Large intestine (tissue), 12 donors: ENCODE measurements at places on chromosomes 1 and 21. TPM values are rescaled to one million over a fixed set of nuclear protein-coding genes. Genes with fewer than 3 reads are reported as not detected.

SLC25A34 gene
- polyA plus RNA-seq: 2.7 TPM

PODN gene
- polyA plus RNA-seq: 7.6 TPM

ZNF648 gene
- 0.04 TPM for polyA plus RNA-seq

CNTN2 gene
- 1.2 TPM for polyA plus RNA-seq

CA6 gene
- not detected for polyA plus RNA-seq

LCE2B gene
- polyA plus RNA-seq: not detected

HP1BP3 gene
- polyA plus RNA-seq: 247 TPM

IFI16 gene
- 56.5 TPM for polyA plus RNA-seq

DNA sequence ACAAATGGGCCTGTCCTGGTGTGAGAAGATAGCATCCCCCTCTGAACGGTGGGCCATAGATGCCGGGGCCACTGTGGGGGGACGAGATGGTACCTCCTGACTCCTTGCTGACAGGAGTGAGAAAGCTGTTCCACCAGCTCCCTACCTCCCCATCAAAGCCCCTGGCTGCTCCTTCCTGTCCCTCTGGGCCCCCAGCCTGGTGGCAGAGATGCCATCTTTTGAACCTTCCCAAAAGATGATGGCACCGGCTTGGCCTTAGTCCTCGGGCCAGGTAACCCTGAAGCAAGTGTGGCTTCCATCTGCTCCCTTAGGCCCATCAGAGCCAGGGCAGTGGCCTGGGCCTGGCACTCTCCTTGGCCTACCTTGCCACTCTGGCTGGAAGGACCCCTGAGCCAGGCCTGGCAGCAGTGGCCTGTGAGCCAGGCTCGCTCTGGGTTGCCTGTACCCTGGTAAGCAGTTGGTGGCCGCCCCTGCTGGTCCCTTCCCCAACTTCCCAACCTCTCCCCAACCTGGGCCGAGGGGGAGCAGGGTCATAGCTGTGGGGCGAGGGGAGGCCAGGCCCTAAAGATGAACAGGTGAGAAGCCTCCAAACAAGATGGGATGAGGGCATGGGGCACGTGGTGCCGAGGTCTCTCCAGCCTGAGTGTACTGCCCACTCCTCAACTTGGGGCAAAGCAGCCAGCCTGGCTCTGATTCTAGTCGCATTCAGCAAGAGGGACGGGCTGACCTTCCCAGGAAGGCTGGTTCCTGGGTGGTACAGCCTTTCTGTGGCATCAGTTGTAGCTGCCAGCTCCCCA is 34.7 kb downstream of the ZBTB17 start:
- no peak for DNase-seq

GRCh38 chr1:64343823-64344190 is 126.1 kb upstream of the CACHD1 start:
- no peak for DNase-seq

DNA sequence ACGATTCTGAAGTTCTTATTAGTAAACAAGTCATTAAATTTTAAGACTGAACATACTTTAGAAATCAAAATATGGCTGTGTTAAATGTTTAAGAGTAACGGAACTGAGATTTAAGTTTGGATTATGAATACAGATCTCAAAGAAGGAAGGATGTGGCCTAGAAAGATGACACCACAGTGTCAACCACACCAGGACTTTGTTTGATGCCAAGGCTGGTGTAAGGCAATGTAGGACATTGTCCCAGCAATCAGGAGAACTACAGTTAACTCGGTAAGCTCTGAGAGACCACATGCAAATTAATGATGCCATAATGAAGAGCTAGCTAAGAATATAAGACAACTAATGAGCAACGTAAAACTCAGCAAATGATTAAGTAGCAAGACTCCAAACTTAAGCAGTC is 932.9 kb downstream of the ADGRL2 start:
- no peak for DNase-seq

DNA sequence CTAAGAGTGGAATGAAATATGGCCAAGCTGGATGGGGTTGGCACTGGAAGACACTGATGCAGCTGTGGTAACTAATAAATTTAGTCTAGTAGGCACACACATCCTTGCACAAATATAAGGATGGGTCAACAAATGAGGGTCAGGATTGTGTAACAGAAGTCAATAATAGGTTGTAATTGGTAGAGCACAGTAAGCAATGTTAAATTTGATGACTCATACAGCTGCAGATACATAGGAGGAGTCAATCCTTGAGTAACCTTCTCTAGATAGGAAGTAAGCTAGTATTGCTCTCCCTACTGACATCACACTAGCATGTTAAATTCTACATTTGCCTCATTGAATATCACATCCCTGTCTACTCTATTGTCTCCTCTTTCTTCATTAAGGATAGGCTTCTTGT is 332.1 kb downstream of the PTPRC start:
- DNase-seq: no peak

DNA sequence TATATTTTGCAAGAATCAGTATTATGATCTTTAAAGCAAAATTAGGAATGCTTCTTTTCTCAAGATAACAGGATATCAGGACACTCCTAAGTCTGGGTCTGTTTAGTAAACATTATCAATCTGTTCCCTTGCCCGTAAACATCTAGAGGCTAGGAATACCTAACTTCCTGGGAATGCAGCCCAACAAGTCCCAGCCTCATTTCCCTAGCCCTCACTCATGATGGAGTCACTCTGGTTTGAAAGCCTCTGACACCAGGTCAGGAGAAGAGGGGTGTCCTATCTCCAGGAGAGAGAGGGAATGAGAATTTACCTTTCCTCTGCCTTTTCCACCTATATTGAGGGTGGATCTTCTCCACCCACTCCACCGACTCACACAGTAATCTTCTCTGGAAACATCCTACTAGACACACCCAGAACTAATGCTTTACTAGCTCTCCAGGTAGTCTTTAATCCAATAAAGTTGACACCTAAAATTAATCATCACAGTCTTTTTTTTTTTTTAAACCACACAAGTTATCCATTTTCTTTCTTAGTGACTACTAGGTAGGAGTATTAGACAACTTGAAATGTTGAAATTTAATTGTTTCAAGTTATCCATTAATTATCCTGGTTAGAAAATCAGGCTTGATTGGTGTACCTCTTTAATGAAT is 659.3 kb downstream of the USP25 start:
- DNase-seq: no peak

- no peak for DNase-seq
Measured at GRCh38 chr1:163095213-163095612, 26.1 kb downstream of the RGS4 start.

DNA sequence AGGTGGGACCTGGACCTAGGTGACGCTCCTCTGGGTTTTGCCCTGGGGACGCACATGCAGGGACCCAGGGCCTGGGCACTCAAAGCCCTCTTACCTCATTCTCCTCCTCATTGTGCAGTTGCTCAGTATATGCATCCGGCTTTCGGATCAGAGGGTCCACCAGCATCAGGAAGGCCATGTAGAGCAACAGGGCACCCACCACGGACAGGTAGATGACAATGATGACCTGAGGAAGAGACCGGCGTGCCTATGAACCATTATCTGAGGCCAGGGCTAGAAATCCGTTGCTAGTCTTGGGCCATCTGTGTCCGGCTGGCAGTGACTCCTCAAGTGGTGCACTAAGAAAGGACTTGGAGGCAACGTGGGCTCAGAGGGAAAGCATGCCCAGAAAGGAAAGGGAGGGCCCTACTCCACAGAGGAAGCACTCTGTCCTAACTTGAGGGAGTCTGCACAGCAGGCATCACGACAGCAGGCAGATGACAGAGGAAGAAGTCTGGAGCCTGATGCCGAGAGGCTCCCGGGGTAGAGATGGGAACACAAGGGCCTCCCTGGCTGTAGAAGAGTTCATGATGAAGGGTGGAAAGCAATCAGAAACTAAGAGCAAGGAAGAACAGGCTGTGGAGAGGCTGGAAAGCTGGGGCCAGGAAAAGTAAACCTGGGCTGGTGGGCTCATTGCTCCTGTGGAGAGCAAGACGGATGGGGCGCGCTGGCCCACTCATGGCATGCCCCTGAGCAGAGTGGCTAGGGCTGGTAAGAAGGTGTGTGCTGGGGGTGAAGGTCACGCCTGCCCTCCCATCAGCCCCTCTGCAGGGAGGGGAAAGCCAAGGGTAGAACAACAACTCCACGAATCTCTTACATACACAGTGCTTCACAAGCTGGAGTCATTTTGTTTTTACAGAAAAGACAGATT is 10.3 kb downstream of the TMEM9 start:
- no peak for DNase-seq

DNA sequence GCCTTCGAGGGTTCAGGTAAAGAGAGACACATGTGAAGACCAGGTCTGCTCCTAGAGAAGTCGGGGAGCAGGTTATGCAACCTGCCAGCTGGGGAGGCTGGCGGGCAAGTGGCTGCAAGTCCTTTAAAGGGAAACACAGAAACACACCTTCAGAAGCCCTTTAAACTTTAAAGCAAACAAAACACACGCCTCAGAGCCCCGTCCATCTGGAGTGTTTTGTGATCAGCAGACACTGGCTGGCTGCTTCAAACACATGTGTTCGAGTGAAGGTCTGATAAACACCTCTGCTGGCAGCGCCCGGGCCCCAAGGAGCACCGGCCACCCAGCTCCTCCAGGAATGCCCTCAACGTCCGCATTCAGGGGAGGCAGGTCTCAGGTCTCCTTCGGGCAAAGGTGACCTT is 15.2 kb downstream of the RIPK4 start:
- peak; percentile 67 for DNase-seq

DNA sequence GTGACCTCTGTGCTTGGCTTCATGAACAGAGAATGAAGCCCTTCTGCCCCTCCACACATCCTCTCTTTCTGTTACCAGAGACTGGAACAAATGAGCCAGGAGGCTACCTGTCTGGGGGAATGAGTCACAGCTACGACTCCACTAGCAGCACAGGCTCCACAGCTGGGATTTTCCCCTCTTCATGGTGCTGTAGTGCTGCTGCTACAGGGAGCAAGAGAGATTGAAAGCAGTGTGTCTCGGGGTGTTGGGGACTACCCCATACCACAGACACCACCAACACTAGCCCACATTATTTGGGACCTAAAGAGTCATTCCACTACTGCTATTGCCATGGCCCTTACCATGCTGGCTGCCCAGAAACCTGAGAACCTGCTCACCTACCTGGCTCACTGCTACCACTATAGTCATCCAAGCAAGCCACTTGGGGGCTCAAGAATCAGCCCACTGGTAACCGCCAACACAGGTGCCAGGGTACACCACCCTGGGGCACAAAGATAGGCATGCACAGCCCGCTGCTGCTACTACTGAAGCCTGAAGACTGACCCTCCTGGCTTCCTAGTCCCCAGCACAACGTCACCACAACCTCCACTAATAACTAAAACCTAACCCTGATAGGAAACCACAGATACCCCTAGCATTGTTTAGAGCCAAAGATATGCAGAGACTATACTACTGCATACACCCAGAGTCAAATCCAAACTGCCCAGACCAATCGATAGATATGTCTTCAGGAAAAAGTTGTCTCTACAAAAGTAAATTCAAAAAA is 17.7 kb downstream of the CD1E start:
- no peak for DNase-seq

GRCh38 chr1:44947774-44948311 is 38.6 kb downstream of the EIF2B3 start:
- no peak for DNase-seq
